ENCODE measurements at places on chromosomes 1 and 21.

GRCh38 chr1:198259333-198260074 lies 102.7 kb downstream of the NEK7 start:
- DNase-seq = no peak

- DNase-seq = no peak
Observed at GRCh38 chr1:231062500-231063270, 22.6 kb upstream of the FAM89A start.

- DNase-seq = no peak
Observed at GRCh38 chr1:52637946-52638345, 5.0 kb downstream of the SHISAL2A start.

- DNase-seq = no peak
Observed at GRCh38 chr21:36491209-36491910, 11.4 kb upstream of the CLDN14 start.

GRCh38 chr1:230350208-230350921 lies 75.8 kb downstream of the PGBD5 start:
- DNase-seq = no peak

DNA sequence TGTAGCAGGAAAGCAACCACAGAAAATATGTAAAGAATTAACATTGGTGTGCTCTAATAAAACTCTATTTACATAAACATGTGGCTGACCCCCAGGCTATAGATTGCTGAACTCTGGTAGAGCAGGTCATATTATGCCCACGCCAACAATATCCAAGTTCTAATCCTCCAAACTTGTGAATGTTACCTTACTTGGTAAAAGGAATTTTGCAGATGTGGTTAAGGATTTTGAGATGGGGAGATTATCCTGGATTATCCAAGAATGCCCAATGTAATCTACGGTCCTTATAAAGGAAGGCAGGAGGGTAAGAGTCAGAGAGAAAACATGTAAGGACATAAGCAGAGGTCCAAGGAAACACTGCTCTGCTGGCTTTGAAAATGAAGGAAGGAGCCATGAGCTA lies 201.0 kb downstream of the USH2A start:
- DNase-seq = no peak

DNA sequence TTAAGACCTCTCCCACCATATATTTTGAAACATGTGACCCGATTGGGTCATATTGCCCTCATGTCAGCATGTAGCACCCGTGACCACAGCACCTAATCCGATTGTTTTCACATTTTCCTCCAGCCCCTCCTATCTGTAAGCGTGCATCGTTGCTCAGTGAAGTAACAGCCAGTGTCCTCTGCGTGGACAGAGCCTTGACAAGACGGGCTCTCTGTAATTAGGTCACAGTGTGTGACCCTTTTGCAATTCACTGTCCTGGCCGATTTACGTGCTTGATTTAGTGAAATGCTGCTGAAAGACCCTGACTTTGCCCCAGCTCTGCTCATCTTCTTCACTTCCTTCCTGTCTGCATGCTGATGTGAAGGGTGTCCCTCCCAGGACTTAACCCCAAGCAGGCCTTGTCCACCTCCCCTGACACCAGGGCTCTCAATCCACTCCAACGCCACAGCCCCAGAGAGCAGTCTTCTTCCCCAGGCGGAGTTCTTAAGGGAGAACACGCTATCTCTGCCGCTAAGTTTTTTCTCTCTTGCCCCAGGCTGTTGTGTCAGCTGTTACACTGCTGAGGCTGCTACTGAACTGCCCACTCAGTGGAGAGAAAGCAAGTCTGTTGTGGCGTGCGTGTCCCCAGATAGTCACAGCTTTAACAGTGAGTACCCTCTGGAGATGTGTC lies 19.4 kb downstream of the URB2 start:
- DNase-seq = no peak

DNA sequence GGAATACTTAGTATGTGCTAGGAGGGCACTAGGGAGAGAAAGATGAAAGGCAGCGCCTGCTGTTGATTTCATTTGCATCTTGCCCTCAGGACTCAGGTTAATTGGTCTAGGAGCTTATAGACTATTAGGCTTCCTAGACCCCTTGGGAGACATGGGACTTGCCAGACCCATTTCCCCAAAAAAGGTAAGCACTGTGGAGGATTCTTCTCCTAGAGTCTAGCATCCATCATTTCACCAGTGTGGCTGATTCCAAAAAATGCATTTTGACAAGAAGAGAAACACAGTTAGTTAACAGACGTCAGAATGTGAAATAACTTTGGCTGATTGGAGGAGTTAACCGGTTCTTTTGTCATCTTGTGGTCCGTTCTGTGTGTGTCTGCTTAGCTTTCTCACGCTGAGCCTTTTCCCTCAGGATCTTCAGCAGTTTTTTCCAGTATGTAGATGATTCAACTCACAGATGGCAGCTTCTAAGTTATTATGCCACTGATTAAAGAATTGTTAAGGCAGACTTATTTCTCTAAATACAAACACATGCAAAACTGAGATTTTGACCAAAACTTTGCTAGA lies 108.8 kb downstream of the KIF26B start:
- DNase-seq = no peak

- no peak for DNase-seq
Observed at GRCh38 chr1:187001198-187001889, 172.6 kb downstream of the PLA2G4A start.

DNA sequence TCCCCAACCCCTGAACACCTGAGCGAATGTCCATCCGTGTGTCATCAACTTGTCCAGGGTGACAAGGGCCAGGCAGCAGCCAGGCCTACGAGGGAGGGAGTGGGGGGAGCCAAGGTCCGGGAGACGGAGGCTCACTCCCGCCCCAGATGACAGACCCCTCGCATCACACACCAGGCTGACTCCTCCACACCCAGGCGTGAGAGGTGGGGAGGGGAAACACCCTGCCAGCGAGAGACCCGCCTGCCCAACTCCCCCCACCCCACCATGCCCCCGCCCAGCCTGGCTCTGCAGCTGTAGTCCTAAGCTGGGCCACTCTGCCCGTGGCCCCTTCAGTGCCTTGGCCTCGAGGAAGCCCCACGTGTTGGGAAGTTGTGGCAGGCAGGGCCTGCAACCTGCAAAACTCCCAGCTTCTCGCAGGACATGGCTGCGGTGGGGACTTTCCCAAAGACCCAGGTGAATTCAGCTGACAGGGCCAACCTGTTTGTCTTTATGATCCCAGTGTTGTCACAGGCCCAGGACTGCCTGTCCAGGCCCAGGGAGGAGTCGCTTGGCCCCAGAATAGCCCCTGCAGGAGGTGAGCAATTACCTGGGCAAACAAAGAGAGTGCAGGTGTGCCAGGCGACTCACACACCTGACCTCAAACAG lies 62.9 kb downstream of the RIPK4 start:
- no peak for DNase-seq

DNA sequence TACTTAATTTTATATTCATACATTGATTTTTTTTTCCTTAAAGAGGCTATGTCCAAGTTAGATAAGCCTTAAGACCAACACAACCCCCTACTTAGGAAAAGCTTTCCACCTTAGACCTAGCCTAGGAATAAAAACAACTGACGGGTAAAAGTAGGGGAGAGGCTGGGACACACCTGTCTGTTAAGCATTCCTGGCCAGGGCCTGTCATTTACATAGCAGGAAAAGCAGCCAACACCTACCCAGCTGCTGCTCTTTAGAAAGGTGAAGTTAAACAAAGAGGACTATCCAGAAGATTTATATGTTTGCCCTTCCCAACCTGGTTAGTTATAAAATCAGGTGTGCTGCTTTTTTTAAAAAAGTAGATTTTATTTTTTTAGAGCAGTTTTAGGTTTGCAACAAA lies 29.1 kb upstream of the SAMD13 start:
- DNase-seq = no peak

GRCh38 chr1:43134068-43134467 lies 38.0 kb downstream of the EBNA1BP2 start:
- DNase-seq = no peak

DNA sequence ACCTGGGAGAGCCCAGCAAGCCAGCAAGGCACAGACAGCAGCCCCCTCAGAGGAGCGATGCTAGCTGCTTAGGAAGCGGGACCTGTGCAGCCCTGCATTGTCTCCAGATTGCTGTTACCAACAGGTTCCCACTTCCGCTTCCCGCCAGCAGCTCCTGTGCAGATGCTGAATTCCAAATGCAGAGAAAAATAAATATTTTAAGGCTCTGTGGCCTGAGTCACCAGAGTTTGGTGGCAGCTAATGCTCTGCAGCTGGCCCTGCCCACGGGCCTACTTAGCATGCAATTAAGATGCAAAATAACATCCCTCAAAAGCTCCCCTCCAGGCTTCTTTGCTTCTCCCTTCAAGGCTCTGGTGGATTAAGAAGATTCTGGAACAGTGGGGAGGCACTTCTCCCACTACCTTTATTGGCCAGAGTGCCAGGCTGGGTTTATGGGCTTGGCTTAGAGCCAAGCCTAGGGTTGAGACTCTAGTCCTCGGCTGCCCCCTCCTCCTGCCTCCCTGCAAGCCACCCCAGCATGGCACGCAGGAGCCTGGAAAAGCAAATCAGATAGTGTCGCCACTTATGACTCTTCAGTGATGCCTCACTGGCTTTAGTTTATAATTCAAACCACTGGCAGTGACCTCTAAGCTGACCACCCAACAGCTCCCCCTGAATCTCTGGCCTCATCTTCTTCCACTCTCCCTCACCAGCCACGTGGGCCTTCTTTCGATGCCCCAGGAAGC lies 207.1 kb upstream of the ZC3H12A start:
- DNase-seq = no peak

DNA sequence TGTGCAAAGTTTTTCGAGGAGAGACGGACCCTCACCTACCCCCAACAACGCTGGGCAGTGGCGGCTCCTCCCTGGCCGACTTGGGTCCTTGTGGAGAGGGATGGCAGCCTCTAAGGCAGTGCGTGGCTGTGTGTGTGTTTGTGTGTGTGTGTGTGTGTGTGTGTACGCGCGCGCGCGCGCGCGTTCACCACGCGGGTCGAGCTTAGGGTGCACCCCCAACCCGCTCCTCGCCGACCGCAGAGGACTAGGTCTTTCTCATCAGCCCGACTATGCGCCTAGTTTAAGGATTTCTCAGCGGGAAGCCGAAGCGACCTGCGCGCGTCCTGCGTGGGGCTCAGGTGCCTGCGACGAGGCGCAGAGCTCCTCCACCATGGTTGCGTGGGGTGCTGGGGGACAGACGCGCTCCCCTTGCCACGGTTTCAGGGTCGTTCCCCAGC lies 940 bp downstream of the SOX13 start:
- peak; percentile 46 for DNase-seq

DNA sequence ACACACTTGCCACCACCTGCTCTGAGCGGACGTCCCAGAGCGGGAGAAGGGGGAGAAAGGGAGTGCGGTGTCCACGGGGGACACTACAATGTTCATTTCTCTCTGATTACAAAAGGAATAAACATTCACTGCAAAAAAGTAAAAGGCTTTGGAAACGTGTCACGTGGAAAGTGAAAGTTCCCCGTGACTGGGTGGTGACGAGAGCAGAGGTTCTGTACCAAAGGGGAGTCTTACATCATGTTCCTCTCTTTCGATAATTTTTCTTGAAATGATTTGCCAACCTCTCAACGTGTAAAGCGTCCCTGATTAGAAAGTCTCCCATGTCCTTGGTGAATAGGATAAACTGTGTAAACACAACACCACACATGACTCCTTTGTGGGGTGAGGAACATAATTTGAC lies 22.0 kb upstream of the PRDM15 start:
- no peak for DNase-seq

- no peak for DNase-seq
Observed at GRCh38 chr1:18998016-18998724, 41.7 kb upstream of the IFFO2 start.

GRCh38 chr1:9009438-9010370 lies 16.5 kb downstream of the SLC2A7 start:
- DNase-seq = no peak

DNA sequence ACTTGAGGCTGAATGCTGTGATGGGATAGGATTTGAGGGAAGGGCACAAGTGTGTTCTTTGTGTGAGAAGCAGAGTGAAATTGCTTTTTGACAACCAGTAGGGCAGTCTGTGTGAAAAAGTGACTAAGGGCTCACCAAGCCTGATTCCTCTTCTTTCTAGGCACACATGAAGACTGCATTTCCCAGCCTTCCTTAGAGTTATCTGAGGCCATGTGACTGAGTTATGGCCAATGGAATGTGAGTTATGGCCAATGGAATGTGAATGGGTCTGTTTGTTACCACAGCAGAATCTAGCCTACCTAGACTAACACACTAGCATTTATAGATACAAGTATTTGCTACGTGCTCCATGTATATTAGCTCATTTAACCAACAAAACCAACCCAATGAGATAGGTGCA lies 35.3 kb upstream of the DIRAS3 start:
- DNase-seq = no peak

DNA sequence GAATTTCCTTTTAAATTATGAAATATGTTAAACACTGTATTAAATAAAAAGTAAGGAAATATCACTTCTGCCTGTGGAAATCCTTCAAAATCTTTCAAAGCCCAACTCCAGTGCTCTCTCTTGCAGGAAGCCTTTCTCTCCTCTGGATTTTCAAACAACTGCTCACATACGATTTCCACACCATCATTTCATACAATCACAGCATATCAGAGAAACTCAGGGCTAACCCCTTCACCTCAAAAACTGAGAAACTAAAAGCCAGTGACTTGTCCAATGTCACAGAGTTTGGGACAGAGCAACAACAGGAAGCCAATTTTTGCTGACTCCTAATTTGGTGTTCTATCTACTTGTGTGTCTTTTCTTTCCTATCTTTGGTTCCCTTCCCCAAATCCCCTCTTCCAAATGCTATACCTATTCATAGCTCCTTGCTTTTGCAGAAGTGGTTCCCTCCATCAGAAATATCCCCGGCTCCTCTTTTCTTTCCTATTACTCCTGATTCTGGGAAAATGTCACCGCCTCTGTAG lies 12.4 kb upstream of the TAL1 start:
- no peak for DNase-seq

GRCh38 chr1:224816062-224816461 lies 113.4 kb upstream of the DNAH14 start:
- DNase-seq = no peak

DNA sequence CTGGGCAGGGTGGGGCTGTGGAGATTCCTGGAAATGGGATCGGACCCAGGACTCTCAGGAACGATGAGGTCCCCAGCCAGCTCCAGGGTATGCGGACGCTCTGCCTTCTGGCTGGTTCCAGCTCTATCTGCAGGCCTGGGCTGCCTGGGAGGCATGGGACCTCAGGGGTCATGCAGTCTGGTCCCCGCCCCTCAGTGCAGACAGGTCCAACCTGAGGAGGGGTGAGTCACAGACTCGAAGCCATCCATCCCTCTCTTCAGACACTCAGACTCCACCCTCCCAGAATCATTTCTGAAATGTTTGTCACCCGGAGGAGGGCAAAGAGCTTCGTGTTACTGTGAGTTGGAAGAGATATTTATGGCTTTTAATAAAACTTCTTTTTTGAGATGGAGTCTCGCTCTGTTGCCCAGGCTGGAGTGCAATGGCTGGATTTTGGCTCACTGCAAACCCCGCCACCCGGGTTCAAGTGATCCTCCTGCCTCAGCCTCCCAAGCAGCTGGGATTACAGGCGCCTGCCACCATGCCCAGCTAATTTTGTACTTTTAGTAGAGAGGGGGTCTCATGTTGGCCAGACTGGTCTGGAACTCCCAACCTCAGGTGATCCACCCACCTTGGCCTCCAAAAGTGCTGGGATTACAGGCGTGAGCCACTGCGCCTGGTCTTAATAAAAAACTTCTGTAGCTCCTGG lies 5.9 kb upstream of the MYOM3 start:
- DNase-seq = no peak

GRCh38 chr1:157233131-157233530 lies 94.9 kb upstream of the ETV3 start:
- no peak for DNase-seq

GRCh38 chr1:226485192-226485591 lies 63.4 kb upstream of the STUM start:
- no peak for DNase-seq

Data from anterior cingulate cortex (tissue), 58 donors.